ENCODE measurements at places on chromosomes 1 and 21.
A peak's percentile ranks its signal among the peaks of the same experiment; 100 is the strongest.

- peak; percentile 80 for DNase-seq
Observed at GRCh38 chr21:37711286-37711829, 204.9 kb downstream of the KCNJ6 start.

DNA sequence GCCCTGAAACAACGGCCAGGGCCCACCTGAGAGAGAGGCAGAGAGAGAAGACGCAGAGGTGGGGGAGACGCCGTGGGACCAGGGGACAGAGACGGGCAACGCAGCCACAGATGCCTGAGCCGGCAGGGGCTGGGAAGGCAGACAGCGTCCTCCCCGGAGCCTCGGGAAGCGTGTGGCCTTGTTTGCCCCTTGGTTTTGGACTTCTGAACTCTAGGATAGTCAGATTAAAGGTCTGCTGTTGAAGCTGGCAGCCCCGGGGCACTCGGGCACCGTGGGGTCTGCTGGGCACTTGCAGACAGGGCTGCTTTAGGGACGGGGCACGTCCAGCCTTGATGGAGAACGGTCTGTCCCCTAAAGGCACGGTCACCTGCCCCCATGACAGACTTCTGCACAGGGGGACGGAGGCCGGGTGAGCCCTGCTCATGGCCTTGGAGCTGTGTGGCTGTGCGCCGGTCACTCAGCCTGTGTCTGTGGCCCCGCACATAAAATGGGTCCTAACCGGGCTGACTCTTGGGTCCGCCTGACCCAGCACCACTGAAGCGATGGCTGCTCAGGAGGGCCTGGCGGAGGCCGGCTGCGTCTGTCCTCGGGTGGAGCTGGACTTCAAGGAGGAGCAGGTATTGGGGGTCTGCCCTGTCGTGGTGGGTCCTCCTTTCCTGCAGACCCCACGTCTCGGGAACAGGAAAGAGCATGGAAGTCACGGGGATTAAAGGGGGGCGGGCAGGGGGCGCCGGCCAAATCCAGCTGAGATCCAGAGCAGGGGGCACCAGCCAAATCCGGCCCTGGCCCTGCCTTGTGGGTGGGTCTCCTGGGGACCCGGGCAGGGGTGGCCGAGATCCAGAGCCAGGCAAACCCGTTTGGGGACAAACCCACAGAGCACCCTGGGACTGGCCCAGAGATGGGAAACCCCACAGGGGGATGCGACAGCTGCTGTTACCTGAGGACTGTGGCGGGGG lies 9.6 kb upstream of the RNF223 start:
- no peak for DNase-seq

DNA sequence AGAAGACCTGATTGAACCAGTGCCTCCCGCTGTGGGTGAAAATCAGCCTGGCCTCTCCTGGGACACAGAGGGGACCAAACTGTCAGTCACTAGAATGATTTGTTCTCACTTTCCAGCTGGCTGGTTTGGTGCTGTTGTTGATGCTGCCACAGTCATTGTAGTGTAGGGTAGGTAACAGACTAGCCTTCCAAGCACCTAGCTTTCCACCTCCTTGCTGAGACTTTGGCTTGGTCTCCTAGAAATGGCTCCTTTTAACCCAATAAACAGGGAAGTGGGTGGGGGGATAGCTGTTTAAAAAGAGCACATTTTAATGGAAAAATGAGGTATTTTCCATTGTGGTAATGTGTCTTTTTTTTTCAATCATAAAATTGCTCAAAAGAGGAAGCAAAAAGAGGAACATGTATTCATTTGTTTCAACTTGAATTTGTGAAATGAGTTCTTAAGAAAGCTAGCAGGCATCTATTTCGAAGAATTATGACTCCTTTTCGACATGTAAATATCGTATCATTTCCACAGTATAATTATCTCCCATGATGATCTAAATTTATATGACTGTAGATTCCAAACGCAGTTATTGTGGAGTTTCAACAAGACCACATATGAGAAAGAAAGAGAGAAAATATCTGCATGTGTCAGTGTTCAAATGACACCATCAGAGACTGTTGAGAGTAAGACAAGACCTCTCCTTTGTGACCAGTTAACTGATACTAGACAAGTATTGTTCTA lies 190.1 kb downstream of the HLX start:
- DNase-seq, result no peak

DNA sequence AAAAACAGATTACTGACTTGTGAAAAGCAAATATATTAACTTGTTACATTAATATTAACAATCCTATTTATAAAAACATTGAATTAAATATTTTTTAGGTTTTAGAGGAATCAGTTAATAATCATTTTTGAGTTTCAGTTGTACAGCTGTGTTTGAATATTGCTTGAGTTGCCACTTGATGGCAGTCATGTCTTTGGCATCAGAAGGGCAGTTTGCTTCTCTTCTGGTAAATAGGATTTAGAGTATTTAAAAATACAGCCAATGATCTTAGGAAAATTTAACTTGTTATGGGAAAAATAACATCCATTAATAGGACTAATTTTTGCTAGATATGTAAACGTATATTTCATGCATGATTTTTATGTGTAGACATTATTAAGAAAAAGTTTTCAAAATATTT lies 234.1 kb downstream of the NCAM2 start:
- no peak for DNase-seq

GRCh38 chr1:86503406-86504136 lies 34.8 kb downstream of the CLCA1 start:
- DNase-seq, result no peak

GRCh38 chr1:152143150-152143887 lies 15.7 kb downstream of the RPTN start:
- no peak for DNase-seq

DNA sequence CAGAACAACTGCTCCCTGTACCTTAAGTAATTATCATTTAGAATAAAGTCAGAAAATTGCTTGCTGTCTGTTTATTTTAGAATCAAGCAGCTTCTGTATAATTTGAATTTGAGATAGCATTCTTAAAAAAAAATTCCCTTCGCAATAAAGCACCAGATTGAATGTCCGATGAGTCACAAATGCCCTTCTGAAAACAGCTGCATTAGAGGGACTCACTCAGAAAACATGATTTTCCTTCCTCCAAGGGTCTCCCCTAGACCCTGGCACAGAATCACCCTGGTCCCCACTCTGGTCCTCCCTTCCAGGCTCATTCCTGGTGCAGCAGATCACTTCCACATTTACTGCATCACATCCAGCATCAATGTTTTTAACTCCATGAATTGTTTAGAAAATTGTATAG lies 471.1 kb upstream of the VAMP3 start:
- DNase-seq, result no peak

- no peak for DNase-seq
Observed at GRCh38 chr1:206472024-206472423, 1.7 kb downstream of the IKBKE start.

- no peak for DNase-seq
Observed at GRCh38 chr1:157639800-157640199, 41.9 kb upstream of the FCRL4 start.

- no peak for DNase-seq
Observed at GRCh38 chr1:97685360-97685759, 235.5 kb downstream of the DPYD start.

GRCh38 chr1:161782886-161783285 lies 16.8 kb downstream of the ATF6 start:
- DNase-seq, result no peak

DNA sequence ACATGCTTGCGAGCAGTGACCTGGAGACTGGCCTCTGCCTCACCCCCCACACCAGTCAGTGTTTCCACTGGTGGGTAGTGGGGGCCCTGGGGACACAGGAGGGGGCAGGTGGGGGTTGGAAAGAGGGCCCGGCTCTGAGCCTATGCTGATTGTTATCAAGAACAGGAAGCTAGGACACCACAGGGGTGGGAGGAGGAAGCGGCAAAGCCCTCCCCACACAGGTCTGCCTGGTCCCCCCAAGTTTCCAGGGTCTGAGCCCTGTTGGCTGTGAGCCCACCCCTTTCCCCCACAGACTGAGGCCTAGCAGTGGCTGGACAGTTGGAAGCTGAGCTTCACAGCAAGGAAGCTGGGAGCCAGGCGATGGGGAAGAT lies 1.6 kb upstream of the PTPN7 start:
- DNase-seq, result no peak

DNA sequence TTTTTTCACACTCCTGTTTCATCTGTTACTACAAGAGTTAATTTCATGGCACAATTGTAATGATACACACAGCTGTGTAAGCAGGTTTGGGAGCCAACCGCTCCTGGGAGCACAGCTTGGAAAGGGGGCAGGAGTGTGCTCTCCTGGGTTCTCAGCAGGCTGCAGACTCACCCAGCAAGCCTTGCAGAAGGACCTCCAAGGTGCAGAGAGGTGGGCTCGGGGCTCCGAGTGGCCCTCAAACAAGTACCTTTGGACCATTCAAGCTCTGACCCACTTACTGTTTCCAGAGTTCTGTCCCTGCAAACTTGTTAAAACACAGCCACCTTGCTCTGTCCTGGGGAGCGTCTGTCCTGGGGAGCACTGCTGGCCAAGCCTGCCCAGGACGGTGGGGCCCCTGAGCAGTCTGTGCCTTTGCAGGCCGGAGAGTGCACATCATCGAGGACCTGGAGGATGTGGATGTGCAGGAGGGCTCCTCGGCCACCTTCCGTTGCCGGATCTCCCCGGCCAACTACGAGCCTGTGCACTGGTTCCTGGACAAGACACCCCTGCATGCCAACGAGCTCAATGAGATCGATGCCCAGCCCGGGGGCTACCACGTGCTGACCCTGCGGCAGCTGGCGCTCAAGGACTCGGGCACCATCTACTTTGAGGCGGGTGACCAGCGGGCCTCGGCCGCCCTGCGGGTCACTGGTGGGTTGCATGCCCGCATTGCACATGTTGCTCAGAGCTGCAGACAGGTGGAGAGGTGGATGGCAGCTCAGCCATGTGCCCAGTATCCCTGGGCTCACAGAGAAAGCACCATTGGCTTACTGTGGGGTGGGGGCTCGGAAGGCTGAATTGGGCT lies 78.0 kb downstream of the OBSCN start:
- DNase-seq, result no peak

DNA sequence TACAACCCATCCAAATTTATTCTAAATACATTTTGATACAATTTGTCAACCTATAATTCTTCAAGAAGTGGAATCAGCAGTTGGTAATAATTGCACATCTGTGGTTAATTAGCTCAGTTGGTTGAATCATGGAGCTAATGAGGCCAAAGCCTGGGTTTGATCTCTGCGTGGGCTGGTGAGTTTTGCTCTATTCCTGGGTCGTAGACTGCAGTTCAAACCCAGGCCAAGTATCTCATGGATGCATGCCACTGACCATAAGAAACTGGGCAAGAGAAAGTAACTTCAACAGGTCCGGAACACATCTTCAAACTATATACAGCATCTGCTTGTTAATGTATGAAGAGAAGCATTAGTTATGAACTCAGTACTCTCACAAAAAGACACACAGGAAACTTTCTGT lies 779.7 kb downstream of the USP25 start:
- no peak for DNase-seq

- DNase-seq, result no peak
Observed at GRCh38 chr1:50710099-50710498, 250.0 kb downstream of the FAF1 start.

DNA sequence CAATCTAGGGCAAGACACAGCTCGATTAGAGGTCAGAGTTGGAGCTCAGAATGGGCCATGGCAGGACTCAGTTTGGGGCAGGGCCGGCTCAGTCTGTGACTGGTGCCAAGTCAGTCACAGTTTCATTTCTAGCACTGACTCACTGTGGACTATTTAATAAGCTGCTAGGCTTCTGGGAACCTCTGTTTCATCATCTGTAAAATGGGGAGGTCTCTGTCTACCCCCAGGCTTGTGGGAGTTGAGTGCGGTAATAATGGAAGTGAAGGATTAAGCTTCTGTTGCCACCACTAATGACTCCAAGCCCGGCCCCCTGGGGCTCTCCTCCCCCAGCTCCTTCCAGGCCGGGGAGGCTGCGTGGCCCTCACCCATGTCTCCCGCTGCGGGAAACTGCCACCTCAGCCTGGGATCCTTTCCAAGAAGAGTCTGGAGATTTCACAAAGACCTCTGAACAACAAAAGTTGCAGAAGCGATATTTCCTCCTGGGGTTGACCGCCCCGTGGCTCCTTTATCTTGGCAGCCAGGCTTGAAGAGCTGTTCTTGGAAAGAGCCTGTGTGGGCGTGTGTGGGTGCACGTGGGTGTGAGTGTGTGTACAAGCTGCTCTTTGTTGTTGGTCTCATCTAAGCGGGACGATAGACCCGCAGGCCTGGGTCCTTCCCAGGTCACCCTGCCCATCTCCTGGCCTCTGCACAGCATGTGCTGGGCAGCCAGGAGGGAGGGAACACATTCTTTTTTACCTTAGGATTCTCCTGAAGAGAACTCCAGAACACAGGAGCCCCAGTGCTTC lies 29.1 kb downstream of the KNCN start:
- no peak for DNase-seq

Data from NCI-H748 treated with DMSO at 0.1 percent for 48 hours (cell line).